ENCODE measurements at places on chromosomes 11 and 22.

DNA sequence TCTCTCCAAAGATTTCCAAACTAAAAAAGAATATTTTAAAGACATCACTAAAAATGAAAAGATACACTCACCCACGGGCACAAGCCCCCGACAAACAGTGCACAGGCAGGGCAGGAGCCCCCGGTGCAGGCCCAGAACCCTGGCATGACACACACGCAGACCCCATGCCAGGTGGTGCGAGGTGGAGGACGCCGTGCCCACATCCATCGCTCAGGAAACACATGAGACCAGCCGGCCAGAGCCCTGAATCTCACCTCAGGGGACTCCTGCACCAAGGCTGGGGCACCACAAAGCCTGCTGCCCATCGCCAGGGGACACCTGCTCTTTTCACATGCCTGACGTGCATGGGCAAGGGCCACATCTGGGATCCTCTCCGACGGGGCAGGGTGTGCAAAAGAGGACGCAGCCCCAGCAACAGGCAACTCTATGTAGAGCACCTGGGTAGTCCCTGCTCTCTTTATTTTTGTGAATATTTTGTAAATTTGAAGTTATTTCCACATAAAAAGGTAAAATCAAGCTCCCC lies 13.4 kb downstream of the BRD1 start:
- DNase-seq, result no peak

DNA sequence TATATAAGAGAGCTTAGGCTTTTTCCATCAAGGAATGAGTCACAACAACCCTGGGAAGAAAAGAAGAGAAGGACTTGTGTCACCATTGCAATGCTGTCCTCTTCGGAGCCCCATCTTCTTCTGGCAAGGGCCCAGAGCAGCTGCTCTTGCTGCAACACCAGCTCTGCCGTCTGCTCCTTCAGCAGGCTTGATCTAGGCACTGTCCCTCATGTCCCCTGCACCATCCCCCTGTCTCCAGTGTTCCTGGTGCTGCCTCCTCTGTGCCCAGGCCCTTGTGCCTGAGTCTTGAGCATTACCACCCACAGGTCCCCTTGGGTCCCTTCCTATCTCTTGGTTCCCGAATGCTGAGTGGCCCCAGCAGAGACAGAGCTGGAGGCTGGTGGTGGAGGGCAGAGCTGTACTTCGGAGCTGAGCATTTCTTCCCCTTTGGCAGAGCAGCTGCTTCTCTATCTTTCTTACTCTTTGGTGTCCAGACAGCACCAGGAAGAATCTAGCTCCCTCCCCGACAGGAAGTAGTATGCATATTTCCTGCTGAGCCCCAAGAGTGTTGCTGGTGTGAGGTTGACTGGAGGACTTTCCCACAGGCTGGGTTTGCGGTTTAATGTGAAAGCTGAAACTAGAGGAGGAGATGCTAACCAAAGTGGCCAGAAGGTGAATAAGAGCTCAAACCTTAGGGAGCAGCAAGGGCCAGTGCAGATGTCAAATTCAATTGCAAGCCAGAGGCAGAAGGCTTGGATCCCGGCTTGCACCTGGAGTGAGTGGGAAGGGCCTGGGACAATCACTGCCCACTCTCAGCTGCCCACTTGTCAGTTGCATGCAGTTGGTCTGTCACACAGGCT lies 27.8 kb downstream of the WEE1 start:
- peak; percentile 28 for DNase-seq

DNA sequence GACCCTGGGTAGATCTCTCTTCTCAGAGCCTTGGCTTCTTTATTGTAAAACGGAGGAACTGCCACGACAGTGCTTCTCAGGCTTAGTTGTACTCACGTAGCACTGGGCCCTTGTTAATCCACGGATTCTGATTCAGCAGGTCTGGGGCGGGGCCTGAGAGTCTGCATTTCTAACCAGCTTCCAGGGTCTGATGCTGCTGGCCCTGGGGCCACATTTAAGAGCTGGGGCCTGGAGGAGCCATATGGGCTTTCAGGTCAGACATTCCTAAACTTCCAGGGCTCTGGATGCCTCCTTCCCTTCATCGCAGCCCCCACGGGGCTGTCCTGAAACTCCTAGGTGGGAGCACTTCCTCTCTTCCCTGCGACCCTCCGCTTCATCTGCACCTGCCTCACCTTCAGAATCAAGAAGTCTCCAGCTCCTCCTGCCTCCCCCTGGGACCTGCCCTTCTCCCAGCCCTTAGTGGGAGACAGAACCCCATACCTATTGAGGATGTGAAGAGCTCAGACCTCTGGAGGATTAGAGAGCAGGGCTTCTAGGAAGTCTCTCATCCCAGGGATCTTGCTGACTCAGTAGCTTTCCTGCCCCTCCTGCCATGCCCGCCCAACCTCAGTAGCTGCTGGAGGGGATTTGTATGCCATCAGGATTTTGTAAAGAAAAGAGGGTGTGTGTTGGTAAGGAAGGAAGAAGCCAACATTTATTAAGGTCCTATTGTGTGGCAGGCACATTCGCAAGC lies 92.5 kb downstream of the LRRC32 start:
- no peak for DNase-seq

GRCh38 chr11:134372961-134373360 lies 39.1 kb downstream of the B3GAT1 start:
- no peak for DNase-seq

DNA sequence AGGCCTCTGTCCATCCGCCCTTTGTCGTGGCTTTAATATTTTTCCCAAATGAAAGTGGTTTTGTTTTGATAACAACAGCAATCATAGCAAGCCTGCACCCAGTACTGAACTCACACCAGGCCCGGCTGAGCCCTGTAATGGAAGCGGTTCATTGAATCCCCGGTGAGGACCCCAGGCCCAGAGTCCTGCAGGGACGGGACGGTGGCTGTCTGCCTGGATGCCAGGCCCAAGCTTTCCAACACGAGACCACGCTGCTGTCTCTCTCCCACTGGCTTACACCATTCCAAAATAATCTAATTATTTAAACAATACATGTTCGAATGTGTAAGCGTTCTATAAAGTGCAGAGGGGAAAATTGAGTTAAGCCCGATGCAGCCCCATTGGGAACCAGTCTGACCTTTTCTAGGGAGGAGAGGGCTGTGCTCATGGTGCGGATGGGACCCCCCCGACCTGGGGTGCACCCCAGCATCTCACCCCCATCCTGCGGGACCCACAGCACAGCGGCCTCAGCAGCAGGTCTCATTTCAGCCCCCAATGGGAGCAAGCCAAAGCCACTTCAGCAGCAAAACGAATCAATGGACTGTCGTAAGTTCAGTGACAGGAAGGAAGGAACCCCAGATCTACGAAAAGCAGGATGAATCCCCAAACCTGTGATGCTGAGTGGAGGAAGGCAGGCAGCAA lies 1046.9 kb downstream of the BRD1 start:
- DNase-seq, result no peak

DNA sequence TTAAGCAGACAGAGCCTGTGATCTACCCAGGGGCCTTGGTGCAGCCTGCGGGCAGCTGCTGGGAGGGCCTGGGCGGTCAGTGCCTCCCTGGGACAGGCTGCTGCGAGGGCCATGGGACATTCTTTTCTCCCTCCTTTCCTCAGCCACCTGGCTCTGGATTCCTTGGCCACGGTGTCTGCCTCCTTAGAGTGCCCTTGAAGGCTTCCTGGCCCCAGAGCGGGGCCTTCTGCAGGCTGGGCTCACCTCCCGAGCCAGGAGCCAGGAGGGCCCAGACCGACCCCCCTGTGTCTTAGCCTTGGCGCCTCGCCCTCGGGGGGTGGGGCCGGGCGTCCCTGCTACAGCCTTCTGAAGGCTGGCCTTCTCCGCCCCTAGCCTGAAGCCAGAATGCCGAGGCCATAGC lies 231.2 kb downstream of the TBC1D22A start:
- DNase-seq, result no peak

- DNase-seq, result no peak
These were observed 30.7 kb upstream of the CPT1A start for GRCh38 chr11:68872216-68873003.

GRCh38 chr22:49620003-49620556 lies 207.6 kb downstream of the BRD1 start:
- DNase-seq, result no peak

DNA sequence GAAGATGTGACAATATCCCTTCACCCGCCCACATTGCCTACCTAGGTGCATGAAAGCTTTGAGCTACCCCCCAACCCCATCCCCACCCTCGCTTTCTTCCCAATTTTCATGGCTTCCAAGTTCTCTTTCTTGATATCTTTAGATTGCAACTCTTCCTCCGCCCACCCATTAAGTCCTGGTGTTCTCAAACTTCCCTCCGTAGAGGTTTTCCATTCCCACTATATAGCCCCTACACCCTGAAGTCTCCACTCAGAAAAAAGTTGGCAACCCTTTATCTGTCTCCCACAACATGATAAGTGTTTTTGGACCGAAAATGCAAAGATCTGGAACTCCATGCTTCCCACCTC lies 572 bp downstream of the ZNF70 start:
- DNase-seq, result no peak

DNA sequence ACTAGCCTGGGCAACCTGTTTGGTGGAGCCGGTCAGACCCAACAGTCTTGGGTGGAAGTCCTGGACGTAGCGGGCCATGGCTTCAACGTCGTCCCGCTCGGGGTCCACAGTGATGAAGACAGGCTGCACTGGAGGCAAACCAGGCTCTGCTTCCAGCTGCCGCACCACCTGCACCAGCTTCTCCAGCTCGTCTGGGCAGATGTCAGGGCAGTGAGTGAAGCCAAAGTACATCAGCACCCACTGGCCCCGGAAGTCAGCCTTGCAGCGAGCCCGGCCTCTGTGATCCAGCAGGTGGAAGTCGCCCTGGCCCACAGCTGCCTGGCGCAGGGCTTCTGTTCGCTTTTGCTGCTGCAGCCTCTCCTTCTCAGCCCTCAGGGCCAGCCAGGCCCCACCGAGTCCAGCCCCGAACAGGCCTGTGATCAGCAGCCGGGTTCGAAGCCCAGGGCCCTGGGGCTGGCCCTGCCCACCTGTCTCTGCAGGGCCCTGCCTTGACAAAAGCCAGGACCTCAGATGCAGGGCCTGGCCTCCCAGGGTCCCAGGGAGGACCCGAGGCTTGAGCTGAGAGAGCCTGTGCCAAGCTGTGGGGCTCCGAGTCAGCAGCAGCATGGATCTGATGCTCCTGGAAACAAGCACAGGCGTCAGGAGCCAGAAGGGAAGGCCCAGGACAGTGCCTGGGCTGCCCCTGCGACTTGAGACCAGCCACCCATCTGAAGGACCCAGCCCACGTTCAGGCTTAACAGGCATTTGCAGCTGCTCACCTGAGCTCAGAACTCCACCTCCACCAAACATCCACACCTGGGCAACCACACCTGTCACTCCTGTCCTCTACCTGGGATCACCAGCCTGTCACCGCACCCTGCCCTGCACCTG lies 1.4 kb downstream of the SCO2 start:
- DNase-seq, result no peak

DNA sequence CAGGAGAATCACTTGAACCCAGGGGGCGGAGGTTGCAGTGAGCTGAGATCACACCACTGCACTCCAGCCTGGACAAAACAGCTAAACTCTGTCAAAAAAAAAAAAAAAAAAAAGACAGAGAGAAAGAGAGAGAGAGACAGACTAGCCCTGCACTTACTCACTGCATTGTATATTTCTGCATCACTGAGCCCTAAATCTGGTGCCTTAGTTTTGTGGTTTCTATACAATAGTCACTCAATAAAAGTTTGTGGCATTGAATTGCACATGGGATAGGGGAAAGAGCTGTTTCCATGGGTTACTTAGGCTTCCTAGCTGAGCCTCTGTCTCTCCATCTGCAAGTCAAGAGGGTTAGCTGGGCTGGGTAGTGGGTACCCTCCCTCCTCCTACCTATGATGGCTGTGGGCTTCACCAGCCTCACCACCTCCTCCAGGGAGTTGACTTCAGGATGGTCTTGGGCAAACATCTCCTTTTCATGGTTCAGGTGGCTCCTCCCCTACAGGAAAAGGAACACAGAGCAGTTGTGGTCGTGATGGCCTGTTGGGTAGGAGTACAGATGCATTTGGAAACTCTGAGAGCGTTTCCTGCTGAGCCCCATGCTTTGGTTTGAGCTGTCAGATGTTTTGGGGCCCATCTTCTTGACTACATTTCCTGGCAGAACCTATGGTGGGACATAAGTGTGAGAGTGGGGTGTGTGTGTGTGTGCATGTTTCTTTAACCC lies 73.2 kb downstream of the CCDC81 start:
- no peak for DNase-seq

- no peak for DNase-seq
These were observed 800 bp downstream of the KCNJ5 start for GRCh38 chr11:128891913-128892398.

DNA sequence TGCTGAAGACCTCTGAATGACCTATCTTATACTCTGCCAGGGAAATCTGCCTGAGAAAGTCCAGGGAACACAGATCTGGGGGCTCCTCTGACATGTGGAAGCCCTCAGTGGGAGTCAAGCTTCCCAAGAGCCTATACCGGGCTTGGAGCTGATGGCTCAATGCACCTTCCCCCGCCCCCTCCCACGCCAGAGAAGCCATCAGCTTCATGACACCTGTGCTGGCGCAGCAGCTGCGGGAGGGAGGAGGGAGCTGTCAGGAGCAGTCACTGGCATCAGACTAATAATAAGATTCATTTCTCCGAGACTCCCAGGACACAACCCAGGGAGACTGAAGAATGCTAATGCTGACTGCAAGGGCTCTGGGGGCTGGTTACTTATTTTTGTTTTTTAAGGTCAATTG lies 47.8 kb downstream of the SPATA19 start:
- no peak for DNase-seq

- no peak for DNase-seq
These were observed 10.9 kb downstream of the PDGFD start for GRCh38 chr11:104152941-104153505.

- DNase-seq, result no peak
These were observed 64.9 kb downstream of the LIF start for GRCh38 chr22:30181459-30182349.

- DNase-seq, result no peak
These were observed 11.0 kb upstream of the PTPRJ start for GRCh38 chr11:47969401-47969800.

GRCh38 chr22:36580846-36581245 lies 51.9 kb upstream of the EIF3D start:
- DNase-seq, result no peak

DNA sequence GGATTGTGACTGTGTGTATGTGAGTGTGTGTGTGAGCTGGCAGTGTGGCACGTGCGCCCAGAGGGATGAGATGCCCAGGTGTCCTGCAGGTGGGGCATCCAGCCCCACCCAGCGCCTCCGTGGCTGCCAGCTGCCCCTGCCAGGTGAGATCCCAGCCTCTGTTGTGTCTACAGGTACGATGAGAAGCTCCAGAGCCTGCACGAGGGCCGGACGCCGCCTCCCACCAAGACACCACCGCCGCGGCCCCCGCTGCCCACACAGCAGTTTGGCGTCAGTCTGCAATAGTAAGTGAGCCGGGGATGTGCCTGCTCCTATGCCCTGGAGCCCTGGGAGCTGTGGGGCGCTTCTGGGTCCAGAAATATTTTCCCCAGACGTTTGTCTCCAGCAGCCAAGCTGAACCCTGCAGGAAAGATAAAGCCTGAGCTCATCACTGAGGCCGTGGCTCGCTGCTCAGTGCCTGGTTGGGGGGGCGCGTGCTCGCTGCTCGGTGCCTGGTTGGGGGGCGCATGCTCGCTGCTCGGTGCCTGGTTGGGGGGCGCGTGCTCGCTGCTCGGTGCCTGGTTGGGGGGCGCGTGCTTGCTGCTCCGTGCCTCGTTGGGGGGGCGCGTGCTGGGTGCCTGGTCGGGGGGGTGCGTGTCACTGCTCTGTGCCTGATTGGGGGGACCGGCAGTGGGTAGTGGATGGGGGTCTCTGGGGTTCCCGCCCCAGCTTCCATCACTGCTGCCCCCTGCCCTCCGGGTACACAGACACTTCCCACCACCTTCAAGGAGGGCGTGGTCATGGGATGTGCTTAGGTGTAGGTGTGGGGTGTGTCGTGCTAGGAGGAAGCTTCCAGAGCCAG lies 73.2 kb downstream of the ARHGAP8 start:
- no peak for DNase-seq

GRCh38 chr22:45754822-45755221 lies 83.2 kb downstream of the ATXN10 start:
- DNase-seq, result no peak
